Hematopoietic multipotent progenitor cell treated with erythropoietin and hydrocortisone succinate and interleukin-3 and kit ligand, for 6 days (in vitro differentiated cells): ENCODE measurements at places on chromosomes 7 and 10.
A peak's percentile ranks its signal among the peaks of the same experiment; 100 is the strongest.

DNA sequence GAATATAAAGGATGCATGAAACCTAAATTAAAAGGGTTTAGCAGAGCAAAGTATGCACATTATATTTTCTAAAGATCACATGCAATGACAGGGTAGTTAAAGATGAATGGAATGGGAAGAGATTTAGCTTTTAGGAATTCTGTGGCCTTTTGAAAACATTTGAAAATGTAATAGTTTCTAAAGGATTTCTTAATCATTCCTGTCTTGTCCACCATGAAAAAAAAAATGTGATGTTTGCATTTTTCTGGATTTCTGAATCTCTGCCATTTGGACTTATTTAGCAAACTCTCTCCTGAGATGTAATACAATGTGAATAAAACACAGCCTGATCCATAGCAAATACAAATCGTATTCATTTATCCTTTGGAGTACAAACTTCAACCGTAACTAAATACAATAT, 126.6 kb upstream of the RAB11FIP2 start:
- DNase-seq, result no peak

DNA sequence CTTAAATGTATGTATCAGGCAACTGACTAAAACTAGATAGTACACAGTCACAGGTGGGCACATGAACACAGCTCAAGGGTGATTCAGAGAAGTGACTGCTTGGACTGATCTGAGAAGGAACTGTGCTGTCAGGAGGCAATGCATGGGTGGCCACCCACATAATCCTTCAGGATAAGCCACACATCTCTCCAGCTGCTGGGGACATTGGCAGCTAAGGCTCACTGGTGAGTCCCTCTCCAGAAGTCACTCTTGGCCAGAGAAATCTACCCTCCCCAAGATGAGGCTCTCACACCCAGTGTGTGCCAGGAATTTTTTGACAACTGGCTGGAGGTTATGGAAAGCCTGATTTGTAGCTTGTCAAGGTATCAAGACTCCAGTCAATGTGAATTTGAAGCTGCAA, 302.4 kb upstream of the NEBL start:
- no peak for DNase-seq

DNA sequence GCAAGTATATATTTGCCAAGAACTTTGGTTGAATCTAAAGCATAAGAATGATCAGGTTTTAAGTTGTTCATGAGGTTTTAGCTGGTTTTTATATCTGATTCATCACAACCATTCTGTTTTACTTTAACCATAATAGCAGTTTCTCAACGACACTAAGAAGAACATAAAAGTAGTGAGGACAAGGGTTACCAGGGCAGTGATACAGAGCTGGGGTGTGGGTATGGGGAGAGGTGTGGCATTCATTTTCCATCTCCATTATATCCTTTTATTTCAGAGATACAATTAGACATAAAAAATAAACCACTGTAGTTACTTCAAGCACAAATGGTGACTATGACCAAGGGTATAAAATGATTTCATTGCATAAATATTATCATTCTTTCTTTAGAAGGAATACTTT, 149.8 kb upstream of the STEAP4 start:
- no peak for DNase-seq

DNA sequence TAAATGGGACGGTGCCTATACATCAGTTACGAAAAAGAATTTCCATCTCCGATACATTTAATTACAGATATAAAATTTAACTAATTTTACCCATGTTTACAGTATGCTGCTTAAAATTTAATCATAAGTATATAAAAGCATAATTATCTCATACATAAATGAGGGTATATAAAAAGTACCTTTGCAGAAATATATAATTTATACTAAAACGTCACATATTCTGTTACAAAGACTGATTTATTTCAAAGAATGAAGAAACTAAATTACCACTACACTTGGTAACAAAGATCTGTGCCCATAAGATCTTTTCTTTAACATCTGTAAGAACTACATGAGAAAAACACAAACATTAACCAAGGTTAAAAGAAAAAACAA, 2.8 kb downstream of the DOCK4 start:
- no peak for DNase-seq

DNA sequence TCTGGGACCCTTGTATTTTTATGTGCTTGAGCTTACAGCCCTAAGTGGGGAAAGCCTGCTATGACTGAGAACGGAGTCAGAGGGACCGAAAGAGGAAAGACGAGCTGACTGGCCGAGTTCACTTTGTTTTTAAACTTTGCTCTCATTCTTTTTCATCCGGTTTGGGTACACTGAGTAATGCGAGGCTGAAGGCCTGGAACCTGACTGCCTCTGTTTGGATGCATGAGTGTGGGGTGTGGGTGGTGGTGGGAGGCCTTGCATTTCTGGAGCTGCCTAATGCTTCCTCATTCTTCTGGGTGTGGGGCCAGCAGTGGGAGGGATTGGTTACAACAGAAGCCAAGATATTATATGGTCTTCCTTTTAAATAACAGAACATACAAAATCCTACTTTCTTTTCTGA, 155.5 kb downstream of the BUB3 start:
- DNase-seq, result no peak

DNA sequence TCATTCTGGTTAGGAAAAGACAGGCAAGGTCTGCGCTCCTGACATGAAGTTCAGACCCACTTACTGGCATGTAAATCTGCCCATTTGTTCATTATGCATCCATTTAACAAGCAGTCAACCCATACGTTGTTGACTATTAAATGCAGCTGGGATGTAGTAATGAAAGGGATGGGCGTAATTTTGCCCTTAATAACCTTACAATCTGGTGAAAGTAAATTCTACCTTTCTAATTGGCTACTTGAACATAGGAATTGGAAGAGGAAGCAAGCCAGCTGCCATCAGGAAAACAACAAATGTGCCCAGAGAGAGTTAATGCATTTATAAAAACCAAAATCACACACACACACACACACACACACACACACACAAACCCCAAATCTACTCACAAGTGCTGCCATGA, 170.2 kb upstream of the PITRM1 start:
- no peak for DNase-seq

DNA sequence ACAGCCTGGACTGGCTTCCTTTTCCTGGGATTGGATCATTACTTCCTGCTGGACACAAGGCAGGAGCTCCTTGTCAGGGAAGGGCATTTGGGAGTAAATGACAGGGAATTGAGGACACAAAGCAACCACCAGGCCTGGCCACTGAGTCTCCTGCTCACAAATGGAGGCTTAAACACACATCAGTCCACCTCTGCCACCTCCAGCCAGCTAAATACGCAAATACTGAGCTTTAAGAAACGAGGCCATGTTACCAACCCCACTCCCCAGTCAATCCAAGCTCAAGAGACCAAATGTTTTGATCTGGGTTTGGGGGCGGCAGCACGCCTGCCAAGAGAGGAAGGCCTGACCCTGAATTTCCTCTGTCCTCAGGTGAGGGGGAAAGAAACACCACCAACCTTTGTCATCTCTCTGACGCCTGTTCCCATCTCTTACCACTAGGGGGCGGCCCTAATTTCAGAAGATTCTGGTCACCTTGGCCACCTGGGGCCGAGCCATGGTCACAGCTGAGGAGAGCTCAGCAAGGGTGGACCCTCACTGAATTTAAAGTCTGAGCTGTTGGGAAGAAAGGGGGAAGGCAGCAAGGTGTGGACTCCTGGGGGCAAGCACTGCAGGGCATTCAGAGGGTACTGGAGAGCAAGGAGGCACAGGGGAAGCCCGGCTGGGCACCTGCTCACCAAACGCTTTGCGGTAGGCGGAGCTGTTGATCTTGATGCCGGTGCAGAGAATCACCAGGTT, 16.5 kb downstream of the AIFM2 start:
- DNase-seq, result peak; percentile 71

GRCh38 chr10:87593702-87594101, 66.0 kb upstream of the PAPSS2 start:
- no peak for DNase-seq
